ENCODE measurements at places on chromosomes 1 and 21. TPM values are rescaled to one million over a fixed set of nuclear protein-coding genes. Genes with fewer than 3 reads are reported as not detected.

- no peak overlapping the region for H3K4me3 ChIP-seq
- no peak overlapping the region for H3K27ac ChIP-seq
- no peak for DNase-seq
- peaks cover 9% of the 10 kb centered on the region for H3K4me1 ChIP-seq
- no peaks in the 10 kb centered on the region for H3K27me3 ChIP-seq
Measured at GRCh38 chr1:48527051-48527450, 55.0 kb upstream of the SPATA6 start.

DNA sequence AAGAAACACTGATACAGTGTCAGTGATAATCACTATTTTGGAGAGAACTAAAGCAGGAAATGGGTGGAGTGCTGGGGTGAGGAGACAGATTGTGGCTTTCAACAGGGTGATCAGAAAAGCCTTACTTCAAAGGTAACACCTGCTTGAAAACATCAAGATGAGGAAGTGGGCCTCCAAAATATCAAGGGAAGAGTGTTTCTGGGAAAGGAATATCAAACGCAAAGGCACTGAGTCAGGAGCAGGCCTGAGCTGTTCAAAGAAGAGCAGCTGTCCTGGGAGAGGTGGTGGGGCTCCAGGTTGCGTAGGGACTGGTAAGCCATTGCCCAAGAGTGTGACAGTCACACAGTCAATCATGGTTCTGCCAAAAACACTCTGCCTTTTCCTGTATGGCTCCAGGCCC, 47.1 kb upstream of the ATP1A1 start:
- no peak overlapping the region for H3K27ac ChIP-seq
- H3K4me3 ChIP-seq: no peak overlapping the region
- no peak for DNase-seq
- H3K36me3 ChIP-seq: no peaks in the 10 kb centered on the region
- H3K27me3 ChIP-seq: peaks cover 7% of the 10 kb centered on the region

DNA sequence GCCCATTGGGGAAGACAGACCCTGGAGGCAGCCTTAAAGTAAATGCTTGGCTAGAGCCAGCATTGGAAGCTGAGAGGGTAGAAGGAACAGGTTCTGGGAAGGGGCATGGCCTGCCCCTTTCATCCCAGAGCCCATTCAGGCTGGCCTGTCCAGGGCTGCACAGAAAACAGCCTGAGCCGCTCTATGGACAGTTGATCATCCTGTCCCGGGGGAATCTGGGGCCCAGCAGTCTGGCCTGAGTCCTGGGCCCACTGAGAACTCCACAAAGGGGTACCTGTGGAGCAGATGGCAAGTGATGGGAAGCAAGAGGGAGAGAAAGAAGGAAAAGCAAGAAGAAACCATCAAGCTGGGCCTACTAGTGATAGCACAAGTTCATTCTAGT, 13.2 kb downstream of the TMEM81 start:
- DNase-seq: no peak
- H3K27ac ChIP-seq: no peak overlapping the region
- peaks cover 2% of the 10 kb centered on the region for H3K27me3 ChIP-seq
- H3K36me3 ChIP-seq: no peaks in the 10 kb centered on the region

GRCh38 chr1:233240371-233240770, 55.2 kb downstream of the PCNX2 start:
- DNase-seq: peak; percentile 39
- H3K4me3 ChIP-seq: no peak overlapping the region
- peaks cover 4% of the 10 kb centered on the region for H3K4me1 ChIP-seq
- no peak overlapping the region for H3K27ac ChIP-seq

DNA sequence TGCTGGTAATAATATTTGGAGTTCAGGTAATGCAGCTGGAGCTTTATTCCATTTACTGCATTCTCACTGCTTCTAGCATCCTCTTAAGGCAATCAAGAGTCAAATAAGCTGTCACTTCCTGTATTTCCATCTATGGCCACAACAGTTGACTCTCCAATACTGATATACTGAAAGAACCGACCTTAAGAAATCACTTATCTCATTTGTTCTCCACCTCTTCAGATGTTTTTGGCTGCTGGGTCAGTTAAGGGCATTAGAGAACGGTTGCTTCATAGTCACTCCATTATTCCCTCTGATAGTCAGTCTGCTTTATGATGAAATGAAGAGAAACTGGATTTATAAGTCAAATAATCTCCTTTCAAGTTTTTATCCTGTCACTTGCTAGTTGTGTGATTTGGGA, 14.2 kb upstream of the RGS4 start:
- H3K27me3 ChIP-seq: no peaks in the 10 kb centered on the region
- no peak overlapping the region for H3K4me3 ChIP-seq
- H3K4me1 ChIP-seq: peaks cover 4% of the 10 kb centered on the region
- DNase-seq: no peak

DNA sequence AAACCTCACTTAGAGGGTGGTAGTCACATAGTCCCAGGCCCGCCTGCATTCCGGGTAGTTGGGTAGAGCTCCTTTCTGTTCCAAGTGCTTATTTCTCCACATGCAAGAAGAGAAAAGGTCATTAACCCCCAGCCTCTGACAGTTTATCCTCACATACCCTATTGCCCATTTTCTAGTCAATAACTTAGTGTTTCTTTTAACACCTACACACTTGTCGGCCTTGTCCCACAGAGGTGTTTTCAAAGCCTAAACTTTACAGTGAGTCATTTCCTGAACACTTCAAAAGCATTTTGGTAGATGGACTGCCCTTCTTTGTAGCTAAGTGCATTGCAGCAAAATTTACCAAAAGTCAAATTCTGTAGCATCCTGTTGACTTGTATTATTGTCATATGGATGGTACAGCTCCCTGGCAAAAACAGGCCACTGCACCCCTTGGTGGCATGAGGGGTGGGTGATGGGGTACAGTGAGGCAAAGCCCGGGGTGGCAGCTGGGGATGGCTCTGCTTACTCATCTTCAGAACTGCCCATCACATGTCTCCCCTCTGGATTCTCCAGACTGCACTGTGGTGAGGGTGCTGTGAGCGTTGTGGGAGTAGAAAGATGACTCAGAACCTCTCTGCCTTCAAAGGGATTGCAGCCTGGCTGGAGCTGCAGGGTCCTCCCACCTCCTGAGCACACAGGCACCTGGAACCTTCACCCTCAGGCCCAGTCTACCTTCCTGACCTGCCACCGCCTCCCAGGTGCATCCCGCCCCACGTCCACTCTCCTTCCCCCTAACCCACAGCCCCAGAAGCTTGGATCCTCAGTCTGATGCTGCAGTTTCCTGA, 45.8 kb upstream of the DMRTB1 start:
- peaks cover 24% of the 10 kb centered on the region for H3K4me1 ChIP-seq
- H3K36me3 ChIP-seq: no peaks in the 10 kb centered on the region
- peaks cover 35% of the 10 kb centered on the region for H3K27me3 ChIP-seq
- peak; percentile 89 for DNase-seq

GRCh38 chr1:234690872-234691271, 80.9 kb upstream of the IRF2BP2 start:
- H3K36me3 ChIP-seq: no peaks in the 10 kb centered on the region
- H3K4me3 ChIP-seq: no peak overlapping the region
- H3K4me1 ChIP-seq: no peaks in the 10 kb centered on the region
- DNase-seq: no peak

DNA sequence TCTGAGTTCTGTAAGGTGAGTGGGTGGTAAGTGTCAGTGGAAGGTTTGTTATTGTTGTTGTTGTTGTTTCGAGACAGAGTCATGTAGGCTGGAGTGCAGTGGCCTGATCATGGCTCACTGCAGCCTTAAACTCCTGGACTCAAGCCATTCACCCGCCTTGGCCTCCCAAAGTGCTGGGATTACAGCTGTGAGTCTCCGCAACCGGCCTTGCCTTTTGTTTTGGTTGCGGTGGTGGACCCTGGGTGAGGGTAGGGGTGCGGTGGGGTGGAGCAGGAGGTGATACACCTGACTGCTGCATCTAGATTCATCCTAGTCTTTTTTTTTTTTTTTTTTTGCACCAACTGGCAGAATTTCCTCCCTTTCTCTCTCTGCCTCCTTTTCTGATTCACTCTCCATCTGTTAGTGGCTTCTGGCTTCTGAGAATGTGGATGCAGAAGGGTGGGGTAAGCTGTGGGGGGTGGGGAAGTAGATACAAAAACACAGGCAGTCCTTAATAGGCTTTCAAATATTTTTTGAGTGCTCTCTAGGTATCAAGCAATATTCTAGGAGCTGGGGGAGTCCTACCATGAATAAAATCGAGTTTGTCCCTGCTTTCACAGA, 4.6 kb upstream of the GMEB1 start:
- H3K27ac ChIP-seq: no peak overlapping the region
- no peaks in the 10 kb centered on the region for H3K36me3 ChIP-seq
- no peaks in the 10 kb centered on the region for H3K27me3 ChIP-seq
- DNase-seq: no peak
- H3K4me1 ChIP-seq: peaks cover 2% of the 10 kb centered on the region
- H3K4me3 ChIP-seq: no peak overlapping the region

DNA sequence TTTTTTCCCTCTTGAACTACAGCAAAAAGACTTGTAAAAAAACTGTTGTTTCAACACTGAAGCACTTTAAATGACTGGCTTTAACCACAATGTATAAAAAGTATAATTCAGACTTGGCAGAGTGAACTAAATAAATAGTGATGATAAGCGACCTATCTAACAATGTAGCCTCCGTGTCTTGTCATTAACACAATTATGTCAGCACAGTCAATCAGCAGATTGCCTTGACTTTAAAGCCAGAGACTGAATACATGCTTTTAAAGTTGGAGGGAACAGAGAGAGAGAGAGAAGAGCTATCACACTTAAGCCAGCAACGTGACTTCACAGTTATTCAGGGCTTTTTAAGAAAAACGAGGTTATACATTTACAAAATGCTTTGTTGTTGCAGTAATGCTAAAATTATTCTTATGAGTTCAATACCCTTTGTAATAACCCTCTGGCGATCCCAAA, 378.1 kb downstream of the LMO4 start:
- peak; percentile 48 for DNase-seq
- H3K27me3 ChIP-seq: no peaks in the 10 kb centered on the region
- no peak overlapping the region for H3K27ac ChIP-seq
- H3K4me1 ChIP-seq: no peaks in the 10 kb centered on the region
- H3K36me3 ChIP-seq: no peaks in the 10 kb centered on the region

- no peaks in the 10 kb centered on the region for H3K36me3 ChIP-seq
- no peak overlapping the region for H3K4me3 ChIP-seq
Measured at GRCh38 chr1:173392895-173393658, 84.1 kb upstream of the PRDX6 start.

- H3K27me3 ChIP-seq: peaks cover 15% of the 10 kb centered on the region
- H3K36me3 ChIP-seq: no peaks in the 10 kb centered on the region
- H3K4me3 ChIP-seq: peak overlapping the region; percentile 80
Measured at GRCh38 chr1:64471218-64472039, 1.5 kb downstream of the CACHD1 start.

SVBP gene
- 12.2 TPM for total RNA-seq

ARV1 gene
- total RNA-seq: 26.7 TPM

C4BPA gene
- not detected for total RNA-seq

ADAMTS4 gene
- 0.72 TPM for total RNA-seq

KCNN3 gene
- total RNA-seq: not detected

Data from IMR-90 (cell line).